ENCODE measurements at places on chromosomes 2 and 18. TPM values are rescaled to one million over a fixed set of nuclear protein-coding genes. Genes with fewer than 3 reads are reported as not detected.

Gene GAL3ST2
- not detected for total RNA-seq

Gene KIAA1328
- total RNA-seq, result 4.5 TPM

Gene MARCHF4
- total RNA-seq, result not detected

Gene HS6ST1
- 33.9 TPM for total RNA-seq

Gene CYRIA
- total RNA-seq, result 4.3 TPM

Gene STAT4
- total RNA-seq, result 13.6 TPM

Gene MC5R
- not detected for total RNA-seq

Gene LGALSL
- 14.0 TPM for total RNA-seq

Gene CYS1
- 8.4 TPM for total RNA-seq

Gene RMDN2
- 4.9 TPM for total RNA-seq

Gene VWC2L
- not detected for total RNA-seq

Gene NT5DC4
- not detected for total RNA-seq

Gene TEX44
- not detected for total RNA-seq

Gene KCNJ13
- total RNA-seq, result not detected

Gene NCKAP5
- total RNA-seq, result 0.43 TPM

Gene GPR75
- total RNA-seq, result 0.96 TPM

Gene SPATA3
- not detected for total RNA-seq

Gene PKP4
- 38.8 TPM for total RNA-seq

Gene WDR35
- total RNA-seq, result 6.6 TPM

Gene ZNF892
- 7.2 TPM for total RNA-seq

Gene PPP1CB
- 317 TPM for total RNA-seq

Gene INPP4A
- 16.6 TPM for total RNA-seq

Gene TTN
- total RNA-seq, result under 0.01 TPM

Gene GAD1
- total RNA-seq, result 4.9 TPM

Gene RNMT
- 55.4 TPM for total RNA-seq

Gene HES6
- total RNA-seq, result 26.6 TPM

Gene ACOXL
- total RNA-seq, result not detected

Data from tracheal epithelial cell (primary cell).